Posterior vena cava (tissue), 2 donors: ENCODE measurements at places on chromosomes 2 and 18.

- DNase-seq, result no peak
Observed at GRCh38 chr18:73653251-73653650, 494.4 kb downstream of the FBXO15 start.

DNA sequence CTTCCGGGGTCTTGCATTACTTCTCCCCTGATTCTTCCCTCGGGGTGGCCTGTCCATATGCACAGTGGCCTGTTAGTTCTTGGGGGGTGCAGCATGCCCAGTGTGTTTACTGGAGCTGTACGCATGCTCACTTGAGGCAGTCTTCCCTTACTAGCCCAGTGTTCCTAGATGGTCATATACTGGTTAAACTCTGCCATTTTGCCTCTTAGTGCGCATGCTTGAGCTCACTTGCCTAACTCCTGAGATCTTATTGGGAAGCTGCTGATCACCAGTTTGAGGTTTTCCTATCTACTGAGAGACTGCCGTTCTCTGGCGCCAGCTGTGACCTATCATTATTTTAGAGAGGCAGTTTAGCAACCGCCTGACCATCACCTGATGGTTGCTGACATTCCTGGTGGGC is 571.2 kb downstream of the ADCYAP1 start:
- DNase-seq, result no peak

- DNase-seq, result no peak
Observed at GRCh38 chr2:168119515-168120141, 127.8 kb downstream of the STK39 start.

- DNase-seq, result no peak
Observed at GRCh38 chr2:223647258-223647952, 45.2 kb upstream of the SCG2 start.

GRCh38 chr2:64104933-64105332 is 39.3 kb downstream of the PELI1 start:
- no peak for DNase-seq

DNA sequence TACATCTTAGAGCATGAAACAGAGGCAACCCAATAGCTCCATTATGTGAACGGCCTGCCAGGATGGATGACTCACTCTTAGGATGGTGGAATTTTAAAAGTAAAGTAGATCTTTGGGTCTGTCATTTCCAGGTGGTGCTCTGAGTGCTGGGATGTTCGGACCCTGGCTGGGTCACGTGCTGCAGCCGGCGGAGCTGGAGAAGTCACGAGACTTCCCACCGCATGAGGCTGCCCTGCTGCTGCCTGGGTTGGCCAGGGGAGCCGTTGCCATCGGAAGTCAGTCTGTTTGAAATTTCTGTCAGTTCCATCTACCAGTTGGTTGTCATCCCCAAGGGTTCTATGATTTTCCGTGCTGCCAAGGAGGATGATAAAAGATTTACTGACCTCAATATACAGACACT is 93.3 kb upstream of the ALKAL2 start:
- DNase-seq, result no peak

- no peak for DNase-seq
Observed at GRCh38 chr2:135701442-135701841, 40.2 kb upstream of the UBXN4 start.

- DNase-seq, result peak; percentile 53
Observed at GRCh38 chr2:241569831-241570281, 11.3 kb downstream of the BOK start.

- no peak for DNase-seq
Observed at GRCh38 chr2:208358758-208359631, 47.6 kb upstream of the PTH2R start.

- DNase-seq, result no peak
Observed at GRCh38 chr18:63266888-63267790, 52.4 kb downstream of the BCL2 start.

DNA sequence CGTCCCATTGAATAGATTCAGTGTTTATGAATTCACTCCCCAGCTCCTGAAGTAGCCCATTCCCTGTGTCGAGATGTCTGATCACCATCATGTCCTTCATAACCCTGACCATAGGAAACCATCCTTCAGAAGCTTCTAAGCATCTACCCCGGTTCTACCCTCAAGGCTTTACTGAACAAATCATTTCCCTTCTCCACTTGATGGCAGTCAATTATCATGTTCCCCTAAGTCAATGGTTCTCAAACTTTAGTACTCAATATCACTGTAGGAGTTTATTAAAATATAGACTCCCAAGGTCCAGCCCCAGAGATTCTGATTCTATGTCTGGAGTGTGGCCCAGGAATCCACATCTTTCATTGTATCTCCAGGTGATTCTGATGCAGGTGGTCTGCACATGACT is 228.4 kb upstream of the SP5 start:
- no peak for DNase-seq

DNA sequence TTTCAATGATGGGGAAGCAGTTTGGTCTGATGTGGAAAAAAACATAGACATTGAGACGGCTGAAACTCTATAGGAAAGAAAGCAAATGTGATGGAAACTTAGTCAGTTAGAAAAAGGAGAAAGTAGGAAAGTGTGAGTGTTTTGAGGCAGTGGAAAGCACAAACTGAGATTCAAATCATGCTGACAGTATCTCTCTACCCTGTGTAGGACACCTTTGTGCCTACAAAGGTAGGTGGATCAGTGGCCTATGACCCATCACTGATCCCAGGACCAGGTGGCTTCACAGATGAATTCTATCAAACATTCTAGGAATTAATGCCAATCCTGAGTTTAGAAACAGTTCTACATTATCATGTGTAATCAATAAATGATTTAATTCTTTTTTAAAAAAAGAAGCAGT is 57.1 kb downstream of the CD226 start:
- no peak for DNase-seq

- DNase-seq, result no peak
Observed at GRCh38 chr2:104361414-104361813, 492.5 kb upstream of the POU3F3 start.

DNA sequence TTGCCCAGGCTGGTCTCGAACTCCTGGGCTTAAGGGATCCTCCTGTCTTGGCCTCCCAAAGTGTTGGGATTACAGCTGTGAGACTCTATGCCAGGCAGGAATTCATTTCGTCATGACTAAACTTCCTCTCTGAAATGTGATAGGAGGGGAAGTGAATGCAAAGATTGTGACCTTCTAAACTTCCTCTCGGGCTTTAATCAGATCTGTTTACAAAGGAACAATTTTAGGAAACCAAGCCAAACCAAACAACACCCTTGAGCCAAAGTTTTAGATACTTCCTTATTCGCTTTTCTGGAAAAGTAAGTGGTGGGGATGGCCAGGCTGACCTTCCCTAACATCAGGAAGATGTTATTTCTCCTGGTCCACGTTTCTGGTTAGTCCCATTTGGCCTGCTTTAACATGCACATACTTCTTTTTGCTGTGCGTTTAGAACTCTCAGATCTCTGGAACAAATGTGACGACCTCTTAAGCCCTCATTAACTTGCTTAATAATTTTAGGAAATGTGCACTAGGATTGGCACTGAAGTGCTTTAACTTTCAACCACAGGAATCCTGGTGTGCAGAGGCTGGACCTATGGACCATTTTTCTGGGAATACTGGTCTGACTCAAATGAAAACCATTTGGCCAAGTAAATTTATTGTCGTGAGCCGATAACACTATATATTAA is 33.2 kb upstream of the YES1 start:
- DNase-seq, result no peak

DNA sequence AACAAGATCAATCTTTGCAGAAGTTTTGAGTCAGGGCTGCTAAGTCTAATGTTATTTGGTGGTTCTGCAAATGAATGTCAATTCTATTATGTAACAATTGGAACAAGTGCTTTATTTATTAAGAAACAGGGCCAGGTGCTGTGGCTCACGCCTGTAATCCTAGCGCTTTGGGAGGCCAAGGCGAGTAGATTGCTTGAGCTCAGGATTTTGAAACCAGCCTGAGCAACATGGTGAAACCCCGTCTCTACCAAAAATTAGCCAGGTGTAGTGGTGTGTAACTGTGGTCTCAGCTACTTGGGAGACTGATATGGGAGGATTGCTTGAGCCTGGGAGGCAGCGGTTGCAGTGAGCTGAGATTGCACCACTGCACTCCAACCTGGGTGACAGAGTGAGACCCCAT is 13.2 kb upstream of the RNF103 start:
- DNase-seq, result no peak

DNA sequence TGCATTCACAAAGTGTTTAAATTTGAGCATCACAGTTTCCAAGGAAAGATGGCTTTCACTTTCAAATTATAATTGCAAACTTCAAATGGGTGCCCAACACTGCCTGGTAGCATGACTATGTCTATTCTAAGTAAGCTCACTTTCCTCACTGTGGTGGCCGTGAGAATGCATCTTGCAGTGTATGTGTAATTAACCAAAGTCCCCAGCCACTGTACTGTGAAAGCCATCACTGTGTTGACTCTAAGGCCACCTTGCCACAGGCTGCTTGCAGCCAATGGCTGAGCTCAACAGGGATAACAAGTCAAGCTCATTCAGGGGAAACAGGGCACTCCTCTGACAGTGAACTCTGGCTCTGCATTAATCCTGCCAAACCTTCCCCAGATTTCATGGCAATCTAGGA is 43.3 kb upstream of the LGALSL start:
- no peak for DNase-seq

GRCh38 chr18:77346208-77346810 is 96.7 kb downstream of the GALR1 start:
- DNase-seq, result no peak

DNA sequence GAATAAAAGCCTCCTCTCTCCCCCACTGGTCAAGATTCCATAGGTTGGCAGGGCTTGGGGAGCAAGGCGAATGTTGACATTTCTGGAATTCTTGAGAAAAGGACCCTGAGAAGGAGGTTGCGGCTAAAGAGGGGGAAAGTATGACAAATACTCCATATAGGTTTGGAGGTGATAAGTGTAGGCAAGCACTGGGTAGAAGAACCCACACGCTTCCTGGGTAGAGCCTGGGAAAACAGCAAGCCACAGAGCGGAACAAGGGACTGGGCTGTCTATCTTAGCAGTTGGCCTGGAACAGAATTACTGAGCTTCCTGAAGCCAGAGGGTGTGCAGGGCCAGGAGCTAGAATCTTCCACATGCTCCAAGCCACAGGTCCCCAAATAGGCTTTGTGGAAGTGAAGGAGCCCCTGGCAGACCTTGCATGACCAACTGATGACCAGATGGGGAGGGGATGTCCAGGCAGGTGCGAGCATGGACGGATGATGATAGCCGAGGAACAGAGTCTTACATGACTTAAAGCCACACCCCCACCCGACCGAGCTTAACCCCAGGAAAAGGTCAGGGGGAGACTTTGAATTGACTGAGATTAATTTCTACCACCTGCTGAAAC is 9.9 kb downstream of the PRKAG3 start:
- DNase-seq, result peak; percentile 55

GRCh38 chr2:96547731-96548171 is 11.2 kb downstream of the ARID5A start:
- DNase-seq, result no peak

DNA sequence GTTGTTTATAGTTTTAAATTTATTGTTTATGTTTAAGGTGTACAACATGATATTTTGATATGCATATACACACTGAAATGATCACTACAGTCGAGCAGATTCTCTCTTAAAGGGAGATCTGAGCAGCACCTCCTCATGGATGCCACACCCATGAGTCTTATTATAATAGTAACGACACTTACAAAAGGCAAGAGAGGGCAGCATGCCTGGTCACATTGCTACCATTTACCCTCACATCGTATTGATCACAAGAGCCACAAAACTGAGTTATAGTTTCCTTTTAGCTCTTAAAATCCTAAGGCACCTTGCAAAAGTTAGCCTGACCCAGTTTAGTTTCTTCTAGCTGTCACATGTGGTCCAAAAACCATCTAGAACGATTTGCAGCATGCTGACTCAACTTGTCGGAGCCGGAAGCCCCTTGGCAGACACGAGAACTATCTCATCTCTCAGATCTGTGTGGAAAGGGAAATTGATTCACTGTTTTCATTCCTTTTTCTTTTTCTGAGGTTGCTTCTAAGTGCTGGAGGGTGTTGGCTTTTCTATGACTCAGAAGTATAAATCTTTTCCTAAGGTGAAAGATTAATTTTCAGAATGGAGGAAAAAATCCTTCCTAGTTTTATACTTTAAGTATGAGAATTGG is 85.3 kb downstream of the CDC42EP3 start:
- peak; percentile 88 for DNase-seq

GRCh38 chr2:181988154-181988924 is 2.7 kb downstream of the PPP1R1C start:
- no peak for DNase-seq

- no peak for DNase-seq
Observed at GRCh38 chr2:186659383-186659782, 34.5 kb upstream of the FAM171B start.

DNA sequence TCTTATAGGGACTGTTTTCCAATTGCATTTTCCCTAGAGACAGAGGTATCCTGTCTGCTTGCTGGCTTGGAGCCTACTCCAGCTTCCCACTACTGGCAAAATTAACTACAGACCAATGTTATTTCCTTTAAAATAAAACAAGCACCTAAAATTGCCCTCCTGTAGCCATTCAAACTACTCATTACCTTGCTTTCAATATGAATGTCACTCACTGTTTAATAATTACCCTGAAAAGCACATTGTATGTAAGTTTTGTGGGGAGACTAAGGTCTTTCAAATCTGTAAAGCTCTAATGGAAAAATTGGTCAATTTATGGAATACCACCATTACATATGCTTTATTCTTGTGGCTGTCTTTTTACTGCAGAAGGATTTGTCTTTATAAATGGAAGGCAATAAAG is 87.3 kb downstream of the DOCK10 start:
- no peak for DNase-seq

GRCh38 chr2:43075811-43076585 is 150.4 kb downstream of the ZFP36L2 start:
- peak; percentile 90 for DNase-seq

DNA sequence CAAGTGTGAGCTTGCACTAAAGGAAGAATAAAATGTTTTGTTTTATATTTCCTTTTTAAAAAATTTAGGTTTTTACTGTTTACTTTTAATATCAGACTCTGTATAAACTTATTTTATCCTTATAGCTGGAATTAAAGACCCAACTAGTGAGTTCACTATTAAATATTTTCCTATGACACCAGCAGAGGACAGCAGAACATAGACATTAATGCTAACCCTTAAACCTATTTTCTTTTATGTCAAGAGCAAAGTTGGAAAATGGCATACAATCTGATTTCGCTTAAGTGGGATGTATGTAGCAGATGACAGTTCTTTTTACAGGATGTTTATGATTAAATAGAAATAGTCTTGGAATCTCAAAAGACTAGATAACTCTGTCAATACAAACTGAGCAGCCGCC is 188.2 kb upstream of the XIRP2 start:
- DNase-seq, result no peak

DNA sequence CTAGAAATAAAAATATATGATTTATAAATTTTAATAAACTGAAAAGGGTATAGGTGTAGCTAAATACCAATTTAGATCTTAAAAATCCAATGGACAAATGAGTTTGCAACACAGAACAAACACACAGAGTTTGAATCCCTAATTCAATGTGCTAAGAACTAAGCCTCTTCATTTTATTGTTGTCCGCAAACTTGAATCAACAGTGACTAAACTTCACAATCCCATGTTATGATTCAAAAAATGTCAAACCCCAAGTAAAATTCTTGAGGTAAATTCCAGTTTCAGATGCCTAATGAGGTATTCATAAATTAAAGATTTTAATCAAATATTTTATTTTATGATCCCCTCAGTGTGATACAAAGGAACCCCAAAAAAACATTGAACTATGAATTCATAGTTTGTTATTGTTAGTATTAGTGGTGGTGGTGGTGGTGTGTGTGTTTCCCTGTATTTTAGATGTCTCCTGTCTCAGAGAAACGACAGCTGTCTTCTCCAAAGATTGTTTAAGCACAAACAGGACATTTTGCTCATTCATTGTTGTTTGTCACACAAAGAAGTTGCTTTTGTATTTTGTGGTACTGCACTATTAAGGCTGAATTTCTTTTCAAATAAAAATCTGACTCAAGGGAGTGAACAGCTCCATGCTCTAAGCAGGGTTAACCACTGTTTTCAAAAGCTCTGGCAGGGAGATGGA is 259.8 kb downstream of the OSR1 start:
- no peak for DNase-seq
